ENCODE measurements at places on chromosomes 7 and 10.
A peak's percentile ranks its signal among the peaks of the same experiment; 100 is the strongest.

DNA sequence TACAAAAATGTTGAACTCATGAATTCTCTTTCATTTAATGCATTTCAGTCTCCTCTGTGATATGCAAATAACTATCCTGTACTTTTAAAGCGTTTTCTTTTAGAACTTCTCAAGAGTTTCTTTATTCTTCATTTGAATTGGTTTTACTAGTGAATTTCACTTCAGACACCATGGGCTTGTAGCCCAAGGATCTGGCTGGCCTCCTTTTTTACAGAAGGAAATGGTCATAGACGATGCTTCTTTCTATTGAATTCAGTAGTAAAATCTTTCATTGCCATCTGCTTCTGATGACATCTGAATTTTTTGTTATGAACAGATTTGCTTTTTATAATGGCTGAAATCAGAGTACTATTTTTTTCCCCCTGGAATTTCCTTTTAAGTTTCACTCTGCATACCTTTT, 135.2 kb upstream of the ETV1 start:
- DNase-seq, result no peak

DNA sequence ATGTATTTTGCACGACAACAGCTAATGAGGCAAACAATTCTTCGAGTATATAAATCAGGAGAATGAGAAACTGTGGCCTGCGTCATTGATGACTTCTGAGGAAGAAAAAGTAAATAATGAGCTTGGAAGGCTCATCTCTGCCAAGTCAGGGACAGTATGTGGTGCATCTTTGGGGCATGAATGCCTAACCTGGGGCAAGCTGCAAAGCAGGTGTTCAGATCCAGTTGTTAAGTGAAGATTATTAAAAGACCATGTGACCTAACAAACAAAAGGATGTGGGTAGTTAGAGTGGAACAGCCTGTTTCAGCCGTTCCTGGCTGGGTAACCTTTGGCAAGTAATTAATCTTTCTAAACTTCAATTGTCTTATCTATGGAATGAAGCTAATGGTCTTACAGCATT, 93.0 kb downstream of the LYZL2 start:
- DNase-seq, result no peak

DNA sequence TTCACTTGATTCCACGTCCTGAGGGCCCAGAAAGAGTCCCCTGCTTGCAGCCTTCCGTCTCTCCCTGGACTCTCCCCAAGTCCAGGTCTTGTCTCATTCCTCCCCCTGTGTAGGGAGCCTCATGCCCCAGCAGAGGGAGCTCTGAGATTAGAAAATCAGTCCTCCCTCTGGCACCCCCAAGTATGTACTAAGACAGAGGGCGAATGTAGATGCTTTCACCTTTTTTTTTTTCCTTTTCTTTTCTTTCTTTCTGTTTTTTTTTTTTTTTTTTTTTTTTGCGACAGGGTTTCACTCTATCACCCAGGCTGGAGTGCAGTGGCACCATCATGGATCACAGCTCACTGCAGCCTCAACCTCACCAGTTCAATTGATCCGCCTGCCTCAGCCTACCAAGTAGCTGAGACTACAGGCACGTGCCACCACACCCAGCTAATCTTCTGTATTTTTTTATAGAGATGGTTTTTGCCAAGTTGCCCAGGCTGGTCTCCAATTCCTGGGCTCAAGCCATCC, 10.3 kb downstream of the SFXN3 start:
- DNase-seq, result peak; percentile 78

DNA sequence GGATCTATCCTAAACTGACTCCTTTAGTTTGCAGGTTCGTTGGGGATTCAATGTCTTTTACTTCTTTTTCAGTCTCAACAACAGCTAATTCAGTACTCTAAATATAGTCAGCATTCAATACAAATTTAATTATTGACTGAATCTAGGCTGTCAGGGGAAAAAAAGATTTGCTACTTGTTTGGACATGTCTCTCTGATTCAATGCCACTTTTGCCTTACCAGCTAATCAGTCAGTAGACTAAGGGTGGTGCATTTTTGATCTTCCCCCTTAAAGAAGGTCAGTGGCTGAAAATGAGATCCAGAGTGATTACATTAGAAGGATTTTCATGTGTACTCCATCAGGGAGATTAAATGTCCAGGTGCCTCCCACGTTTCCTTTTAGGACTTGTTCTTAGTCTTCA, 145.1 kb downstream of the C1GALT1 start:
- no peak for DNase-seq

DNA sequence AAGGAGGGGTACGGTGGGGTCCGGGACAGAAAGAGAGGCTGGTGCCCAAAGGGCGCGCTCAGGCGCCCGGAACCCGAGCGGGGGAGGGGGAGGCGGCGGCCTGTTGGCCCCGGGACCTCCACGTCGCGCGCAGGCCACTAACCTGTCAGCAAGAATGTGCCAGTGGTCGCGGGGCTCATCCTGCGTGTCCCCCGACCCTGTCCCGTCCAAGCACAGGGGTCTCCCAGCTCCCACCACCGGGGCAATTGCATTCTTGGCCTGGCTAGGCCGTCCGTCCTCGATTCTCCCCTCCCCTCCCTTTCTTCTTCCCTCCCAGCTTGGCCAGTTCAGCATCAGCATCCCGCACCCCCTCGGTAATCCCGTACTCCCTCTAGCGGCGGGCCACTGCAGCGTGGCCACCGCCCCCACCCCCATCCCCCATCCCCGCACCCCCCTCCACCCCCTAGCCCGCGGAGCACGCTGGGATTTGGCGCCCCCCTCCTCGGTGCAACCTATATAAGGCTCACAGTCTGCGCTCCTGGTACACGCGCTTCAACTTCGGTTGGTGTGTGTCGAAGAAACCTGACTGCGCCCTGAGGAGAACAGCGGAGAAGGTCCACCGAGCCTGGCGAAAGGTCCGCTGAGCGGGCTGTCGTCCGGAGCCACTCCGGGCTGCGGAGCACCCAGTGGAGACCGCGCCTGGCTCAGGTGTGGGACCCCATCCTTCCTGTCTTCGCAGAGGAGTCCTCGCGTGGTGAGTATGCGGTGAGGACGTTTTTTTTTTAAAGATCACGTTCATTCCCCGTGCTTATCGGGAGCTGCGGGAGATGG, at the start of gene SGCE:
Gene SGCE (minus strand): TSS at position 286 of the 810 bp plus-strand sequence. CDS start 35 bp downstream, at position 251.
- DNase-seq, result peak; percentile 88

GRCh38 chr7:146805082-146805481, 688.5 kb downstream of the CNTNAP2 start:
- no peak for DNase-seq

DNA sequence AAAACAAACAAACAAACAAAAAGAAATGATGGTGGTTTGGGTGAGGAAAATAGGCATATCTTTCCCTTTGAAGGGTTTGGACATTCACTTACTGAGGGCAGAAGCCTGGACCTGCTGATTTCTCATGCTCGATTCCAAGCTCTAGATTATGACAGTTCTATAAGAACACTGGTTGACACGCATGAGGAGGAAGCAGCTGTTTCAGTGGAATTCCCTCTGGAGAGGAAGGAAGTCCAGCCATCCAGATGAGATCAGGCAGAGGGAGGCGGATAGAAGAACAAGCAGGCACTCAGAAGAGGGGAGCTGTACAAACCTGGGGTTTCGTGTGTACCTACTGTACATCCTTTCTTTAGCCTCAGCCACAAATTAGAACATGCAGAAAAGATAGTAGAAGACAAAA, 691.9 kb downstream of the INHBA start:
- DNase-seq, result no peak

- no peak for DNase-seq
These were observed at the start of gene LIPN for GRCh38 chr10:88759366-88760101. Gene LIPN, plus strand, starts transcription at chr10:88760020. Its CDS starts 1,386 bp downstream, at chr10:88761406.

DNA sequence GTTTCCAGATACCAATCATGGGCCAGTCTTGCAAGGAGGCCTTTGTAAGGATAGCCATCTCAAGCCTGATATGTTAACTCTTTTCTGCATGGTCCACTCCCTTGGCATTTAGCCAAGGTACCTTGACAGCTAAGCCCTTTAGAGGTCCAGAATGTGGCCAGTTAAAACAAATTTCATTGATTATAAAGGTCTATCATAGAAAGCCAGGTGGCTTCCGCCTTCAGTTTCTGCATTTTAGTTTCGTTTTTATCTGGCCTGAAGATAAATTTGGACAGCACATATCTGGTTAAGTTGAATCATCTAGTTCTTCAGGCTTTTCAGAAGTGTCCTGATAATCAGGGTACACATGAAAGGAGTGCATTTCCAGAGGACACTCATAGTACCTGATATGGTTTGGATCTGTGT, 30.7 kb downstream of the ANKIB1 start:
- no peak for DNase-seq

- DNase-seq, result no peak
These were observed 87.8 kb downstream of the ABCC2 start for GRCh38 chr10:99870123-99870730.

- DNase-seq, result no peak
These were observed 355.8 kb upstream of the VSTM2A start for GRCh38 chr7:54186336-54186735.

- DNase-seq, result no peak
These were observed 29.2 kb upstream of the ATRNL1 start for GRCh38 chr10:115063701-115064658.

DNA sequence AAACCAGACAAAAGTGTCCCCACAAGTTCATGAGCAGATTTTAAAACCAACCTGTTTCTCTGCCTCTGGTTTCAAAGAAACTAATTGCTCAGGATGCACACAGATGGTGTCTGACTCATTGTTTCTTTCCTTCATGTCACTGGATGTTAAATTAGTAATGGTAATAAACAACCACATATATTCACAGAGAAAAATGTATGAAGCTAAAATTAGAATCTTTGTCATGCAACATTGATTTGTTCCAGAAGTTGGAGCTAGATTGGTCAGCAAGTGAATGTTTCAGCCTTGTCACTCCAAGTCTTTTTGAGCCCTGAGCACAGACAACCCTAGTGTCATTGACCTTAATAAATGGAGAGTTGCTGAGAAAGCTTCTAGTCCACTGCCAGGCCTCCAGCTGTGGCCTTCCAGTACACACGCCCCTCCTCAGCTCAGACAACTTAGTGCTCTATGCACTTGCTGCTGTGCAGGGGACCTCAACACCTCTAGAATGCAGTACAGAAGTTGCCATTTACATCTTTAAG, 175.9 kb downstream of the CCDC71L start:
- DNase-seq, result peak; percentile 46

DNA sequence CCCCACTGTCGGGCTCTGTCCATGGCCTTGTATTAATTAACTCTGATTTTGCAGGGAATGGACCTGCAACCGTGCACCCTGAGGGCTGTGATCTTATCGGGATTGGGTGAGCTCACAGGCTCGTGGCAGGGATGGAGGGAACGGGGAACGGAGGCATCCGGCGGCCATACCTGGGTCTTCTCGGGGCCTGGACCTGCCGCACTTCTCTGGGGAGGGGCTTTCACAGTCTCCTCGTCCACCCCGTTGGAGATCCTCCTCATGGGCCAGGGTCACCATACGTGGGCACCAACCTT, 57.5 kb upstream of the SHH start:
- DNase-seq, result no peak

- no peak for DNase-seq
These were observed 48.8 kb downstream of the PNLIPRP3 start for GRCh38 chr10:116476461-116476860.

DNA sequence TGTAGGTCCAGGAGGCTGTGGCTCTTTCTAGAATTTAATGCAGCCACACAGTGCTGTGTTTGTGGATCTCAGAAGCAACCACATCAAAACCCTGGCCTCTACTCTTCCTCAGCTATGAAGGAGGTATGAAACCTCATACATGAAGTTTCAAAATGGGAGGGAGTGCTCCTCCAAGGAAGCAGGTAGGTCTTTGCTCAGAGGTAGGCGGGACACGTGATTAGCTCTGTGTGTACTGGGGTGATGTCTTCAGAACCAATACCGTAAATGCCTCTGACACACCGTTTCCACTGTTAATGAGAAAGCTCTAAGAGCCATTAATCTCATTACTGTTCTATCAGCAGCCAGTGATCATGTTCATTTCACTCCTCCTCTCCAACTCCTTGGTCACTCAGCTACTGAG, 126.1 kb downstream of the PLXNA4 start:
- DNase-seq, result no peak

DNA sequence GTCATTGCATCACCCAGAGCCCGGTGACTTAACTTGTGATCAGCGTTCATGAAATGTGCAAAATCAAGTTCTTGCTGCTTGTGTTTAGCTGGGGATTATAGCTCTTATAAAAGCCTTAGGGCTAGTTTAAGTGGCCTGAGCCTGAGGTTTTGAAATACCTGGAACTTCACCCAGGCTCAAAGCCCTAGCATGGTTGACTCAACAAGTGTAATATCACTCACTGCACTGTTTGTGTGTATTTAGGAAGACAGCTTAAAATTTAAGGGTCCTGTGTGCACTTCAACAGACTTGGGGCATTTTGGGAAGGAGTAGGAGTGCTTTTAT, 489.5 kb downstream of the GATA3 start:
- no peak for DNase-seq

DNA sequence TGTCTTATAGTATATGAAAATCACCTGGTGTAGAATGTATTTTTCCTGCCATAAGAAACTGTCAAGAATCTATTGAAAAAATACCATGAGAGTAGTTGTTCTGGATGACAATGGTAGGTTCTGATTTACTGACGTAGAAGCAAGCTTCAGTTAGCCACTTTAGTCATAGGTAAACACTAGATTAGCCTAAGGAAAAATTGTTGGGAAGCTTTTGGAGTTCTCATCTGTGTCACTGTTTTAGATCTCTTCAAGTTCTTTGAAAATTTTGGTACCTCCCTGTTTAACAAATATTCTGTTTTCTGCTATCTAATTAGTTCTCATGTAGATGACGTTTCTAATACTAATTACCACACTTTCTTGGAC, 131.8 kb downstream of the ADK start:
- DNase-seq, result no peak
